ENCODE measurements at places on chromosomes 5 and 9.

DNA sequence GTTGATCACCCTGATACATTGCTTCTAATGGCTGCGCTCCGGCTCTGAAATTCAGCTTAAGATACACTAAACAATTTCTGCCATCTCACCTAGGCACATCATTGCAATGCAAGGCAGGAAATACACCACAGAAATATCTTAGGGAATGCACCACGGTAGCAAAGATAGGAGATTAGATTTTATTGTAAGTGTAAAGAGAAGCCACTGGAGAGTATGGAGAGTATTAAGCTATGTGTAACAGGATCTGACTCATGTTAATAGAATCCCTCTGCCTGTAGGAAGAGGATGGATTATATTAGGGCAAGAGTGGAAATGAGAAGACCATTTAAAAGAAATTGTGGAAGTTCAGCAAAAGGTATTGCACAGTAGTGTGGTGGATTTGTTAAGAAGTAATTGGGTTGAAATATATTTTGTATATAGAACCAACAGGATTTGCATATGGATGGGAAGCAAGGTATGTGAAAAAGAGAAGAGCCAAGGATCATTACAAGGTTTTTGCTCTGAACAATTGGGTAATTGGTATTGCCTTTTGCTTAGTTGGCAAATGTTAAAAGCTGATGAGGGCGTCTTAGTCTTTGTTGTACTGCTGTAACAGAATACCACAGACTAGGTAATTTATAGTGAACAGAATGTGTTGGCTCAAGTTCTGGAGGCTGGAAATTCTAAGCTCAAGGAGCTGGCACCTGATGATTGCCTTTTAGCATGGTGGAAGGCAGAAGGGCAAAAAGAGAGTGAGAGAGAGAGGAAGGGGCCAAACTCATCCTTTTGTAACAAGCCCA lies 636.1 kb downstream of the PSAT1 start:
- DNase-seq = peak; percentile 68

DNA sequence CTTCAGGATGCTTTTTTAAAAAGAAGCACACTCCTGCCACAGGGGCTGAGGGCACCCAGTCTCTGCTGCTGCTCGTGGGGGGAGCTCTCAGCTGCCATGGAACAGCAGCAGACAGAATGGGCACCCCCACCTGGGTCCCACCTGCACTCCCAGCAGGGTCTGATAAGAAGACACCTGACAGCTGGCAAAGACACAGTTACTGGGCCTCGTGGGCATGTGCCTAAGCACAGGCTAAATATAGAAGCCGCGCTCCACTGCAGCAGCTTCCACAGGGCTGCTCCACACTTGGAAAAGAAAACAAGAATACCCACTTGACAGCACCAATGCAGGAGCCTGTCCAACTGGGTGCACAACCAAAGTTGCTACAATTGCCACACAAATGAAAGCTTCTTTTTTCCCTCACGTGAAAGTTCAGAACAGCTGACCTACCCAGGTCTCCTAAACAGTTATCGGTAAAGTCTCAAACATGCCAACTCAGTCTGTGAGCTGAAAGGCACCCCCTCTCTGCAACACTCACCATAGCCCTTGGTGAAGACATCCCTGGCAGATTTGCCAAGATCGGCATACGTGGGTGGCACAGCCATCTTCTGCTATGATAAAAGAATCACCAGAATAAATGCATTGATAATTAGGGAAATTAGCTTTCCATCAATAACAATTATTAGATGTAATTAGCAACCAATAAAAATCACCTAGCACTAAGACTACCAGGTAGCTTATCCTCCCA lies 12.2 kb downstream of the VDAC1 start:
- no peak for DNase-seq

GRCh38 chr5:132229236-132229635 lies 1.6 kb upstream of the P4HA2 start:
- no peak for DNase-seq

- DNase-seq = peak; percentile 94
These were observed at the start of gene ECPAS for GRCh38 chr9:111483858-111484571. TSS of gene ECPAS (minus strand) at chr9:111484383. CDS start at chr9:111472918, 11,465 bp downstream.

DNA sequence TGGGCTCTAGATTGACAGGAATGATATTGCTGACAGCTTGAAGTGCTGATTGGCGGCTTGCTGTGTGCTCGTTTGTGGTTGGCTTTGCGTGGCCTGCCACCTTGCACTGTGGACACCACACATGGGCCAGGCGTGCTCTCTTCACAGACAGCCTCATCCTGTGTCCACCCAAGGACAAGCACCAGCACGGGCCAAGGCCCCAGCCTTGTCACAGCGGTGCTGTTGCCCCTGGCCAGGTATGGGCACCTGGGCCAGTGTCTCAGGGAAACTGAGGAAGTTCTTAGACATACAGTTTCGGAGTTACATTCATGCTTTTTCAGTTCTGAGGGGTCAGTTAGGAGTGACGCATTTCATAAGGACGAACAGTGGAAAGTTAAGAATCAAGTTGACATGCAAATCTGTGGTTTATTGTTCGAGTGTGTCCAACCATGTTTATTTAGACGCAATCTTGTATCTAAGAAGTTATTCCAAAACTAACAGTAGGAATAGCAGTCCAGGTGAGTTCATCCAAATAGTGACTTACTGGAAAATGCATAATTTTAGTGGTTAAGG lies 125.9 kb downstream of the EHMT1 start:
- no peak for DNase-seq

DNA sequence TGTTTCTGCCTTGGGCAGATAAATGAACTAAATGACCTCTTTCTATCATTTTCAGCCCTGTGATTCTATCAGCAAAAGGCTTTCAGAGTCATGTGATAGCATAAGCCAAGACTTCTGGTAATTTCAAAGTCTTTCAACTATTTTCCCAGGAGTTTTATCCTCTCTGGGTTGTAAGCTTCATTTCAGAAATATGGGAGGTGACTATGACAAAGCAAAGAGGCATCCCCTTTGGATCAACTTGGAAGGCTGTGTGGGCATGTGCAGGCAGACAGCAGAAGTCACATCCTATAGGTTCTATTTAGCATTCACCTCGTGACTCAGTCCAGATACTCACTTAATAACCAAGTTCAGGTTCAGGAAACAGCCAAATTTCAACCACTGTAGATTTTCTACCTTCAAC lies 149.0 kb upstream of the FST start:
- DNase-seq = peak; percentile 90

- DNase-seq = no peak
These were observed 55.2 kb downstream of the HSPA4 start for GRCh38 chr5:133106761-133107572.

GRCh38 chr9:127279717-127280285 lies 15.2 kb downstream of the GARNL3 start:
- DNase-seq = no peak

- no peak for DNase-seq
These were observed 759.6 kb downstream of the MTRR start for GRCh38 chr5:8628521-8628920.

GRCh38 chr5:159884917-159885620 lies 31.2 kb upstream of the ADRA1B start:
- no peak for DNase-seq

- DNase-seq = peak; percentile 36
These were observed 174.0 kb upstream of the NREP start for GRCh38 chr5:111930905-111931461.

All from RWPE1 (cell line).